Fibroblast of the aortic adventitia (primary cell): ENCODE measurements at places on chromosomes 7 and 10. TPM values are rescaled to one million over a fixed set of nuclear protein-coding genes. Genes with fewer than 3 reads are reported as not detected.

PRKAG2 gene
- 9.6 and 10.0 TPM in 2 replicates for total RNA-seq

PKD2L1 gene
- total RNA-seq, result not detected in 2 replicates

GRCh38 chr7:135845415-135846075 lies 96.9 kb upstream of the FAM180A start:
- no peak for DNase-seq

DNA sequence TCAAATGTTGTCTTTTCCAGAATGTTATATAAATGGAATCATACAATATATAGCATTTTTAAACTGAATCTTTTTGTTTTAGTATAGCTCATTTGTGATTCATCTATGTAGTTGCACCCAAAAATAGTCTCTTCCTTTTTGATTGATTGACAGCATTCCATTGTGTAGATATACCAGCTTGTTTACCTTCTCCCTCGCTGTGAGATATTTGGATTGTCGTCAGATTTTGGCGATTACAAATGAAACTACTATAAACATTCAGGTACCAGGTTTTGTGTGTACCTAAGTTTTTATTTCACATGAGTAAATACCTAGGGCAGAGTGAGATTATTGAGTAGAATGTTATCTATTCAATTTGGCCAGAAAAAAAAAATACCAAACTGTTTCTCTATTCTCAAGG lies 584.7 kb upstream of the SORCS1 start:
- DNase-seq, result no peak

GRCh38 chr10:110528224-110528996 lies 30.7 kb downstream of the DUSP5 start:
- peak; percentile 57 for DNase-seq
